ENCODE measurements at places on chromosomes 6 and 20.
A peak's percentile ranks its signal among the peaks of the same experiment; 100 is the strongest.

DNA sequence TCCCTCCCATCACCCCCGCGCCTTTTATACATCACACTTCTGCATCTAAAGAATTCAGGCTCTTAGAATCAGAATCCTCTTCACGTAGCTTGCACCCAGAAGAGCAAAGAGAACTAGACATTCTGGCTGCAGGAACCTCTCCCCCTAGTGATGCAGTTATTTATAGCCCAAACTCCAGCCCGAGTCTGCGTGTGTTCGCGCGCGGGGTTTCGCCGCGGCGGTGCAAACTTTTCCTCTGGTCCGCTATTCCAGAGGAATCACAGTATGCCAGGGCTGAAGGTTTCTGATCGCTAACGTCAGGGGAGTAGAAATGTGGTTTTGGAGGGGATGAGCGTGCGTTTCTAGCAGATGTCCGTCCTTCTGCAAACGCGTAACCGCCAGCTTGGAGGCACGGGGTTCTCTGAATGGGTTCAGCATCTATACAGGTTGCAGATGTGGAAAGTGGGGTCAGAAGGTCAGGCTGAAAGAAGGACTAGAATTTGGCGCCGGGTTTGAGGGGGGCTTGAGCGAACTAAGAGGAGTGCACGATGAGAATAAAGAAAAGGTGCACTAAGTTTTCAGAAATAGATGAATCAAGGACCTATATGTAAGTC, 1.8 kb downstream of the EPHA7 start:
- no peak for DNase-seq

DNA sequence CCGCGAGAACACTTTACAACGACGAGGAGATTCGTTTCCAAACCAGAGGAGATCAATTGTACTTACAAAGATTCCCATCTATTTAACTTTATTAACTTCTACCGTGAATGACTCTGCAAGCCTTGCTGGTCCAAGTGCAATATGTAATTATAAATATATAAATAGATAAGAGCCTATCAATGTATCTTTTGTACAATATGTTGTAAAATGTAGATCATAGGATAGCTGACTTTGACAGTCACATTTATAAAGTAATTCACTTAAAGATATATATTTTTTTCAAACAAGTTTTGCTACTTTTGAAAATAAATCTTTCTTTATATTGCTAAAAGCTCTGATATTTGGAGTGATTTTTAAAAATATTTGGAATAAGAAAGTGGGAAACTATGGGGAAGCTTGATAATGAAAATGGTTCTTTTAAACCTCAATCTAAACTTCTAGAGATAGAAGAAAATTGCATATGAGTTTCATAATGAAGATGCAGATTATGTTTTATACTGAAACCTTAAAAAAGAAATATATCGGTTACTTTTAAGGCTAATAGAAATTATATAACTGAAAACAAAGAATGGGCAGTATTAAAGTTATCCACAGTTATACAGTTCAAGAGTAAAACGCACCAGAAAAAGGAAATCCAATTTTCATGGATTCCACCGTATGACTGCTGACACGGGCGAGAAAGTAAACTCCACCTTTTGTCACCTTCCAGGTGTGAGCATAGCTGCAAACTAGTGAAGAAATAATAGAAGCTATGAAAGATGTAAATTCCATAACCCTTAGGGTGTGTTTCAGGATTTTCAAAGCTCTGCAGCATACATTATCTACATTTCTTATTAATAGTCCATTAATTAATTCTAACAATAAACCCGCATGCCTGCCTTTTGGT, 3.3 kb downstream of the TCF21 start:
- DNase-seq = no peak

- no peak for DNase-seq
Observed at GRCh38 chr20:38946836-38947235, 15.3 kb upstream of the DHX35 start.

DNA sequence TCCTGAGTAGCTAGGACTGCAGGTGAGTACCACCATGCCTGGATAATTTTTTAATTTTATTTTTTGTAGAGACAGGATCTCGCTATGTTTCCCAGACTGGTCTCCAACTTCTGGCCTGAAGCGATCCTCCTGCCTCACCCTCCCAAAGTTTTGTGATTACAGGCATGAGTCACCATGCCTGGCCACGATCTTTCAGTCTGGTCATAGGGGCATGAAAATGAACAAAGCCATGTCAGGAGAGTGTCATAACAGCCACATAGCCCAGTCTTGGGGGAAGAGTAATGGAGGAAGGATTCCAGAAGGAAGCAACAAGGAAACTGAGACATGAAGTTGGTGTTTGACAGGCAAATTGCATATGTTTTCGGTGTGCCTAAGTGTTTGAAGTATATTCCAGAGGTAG, 17.0 kb upstream of the SNX3 start:
- no peak for DNase-seq

- peak; percentile 14 for DNase-seq
Observed at GRCh38 chr20:47196091-47197081, 160.1 kb downstream of the ZMYND8 start.

DNA sequence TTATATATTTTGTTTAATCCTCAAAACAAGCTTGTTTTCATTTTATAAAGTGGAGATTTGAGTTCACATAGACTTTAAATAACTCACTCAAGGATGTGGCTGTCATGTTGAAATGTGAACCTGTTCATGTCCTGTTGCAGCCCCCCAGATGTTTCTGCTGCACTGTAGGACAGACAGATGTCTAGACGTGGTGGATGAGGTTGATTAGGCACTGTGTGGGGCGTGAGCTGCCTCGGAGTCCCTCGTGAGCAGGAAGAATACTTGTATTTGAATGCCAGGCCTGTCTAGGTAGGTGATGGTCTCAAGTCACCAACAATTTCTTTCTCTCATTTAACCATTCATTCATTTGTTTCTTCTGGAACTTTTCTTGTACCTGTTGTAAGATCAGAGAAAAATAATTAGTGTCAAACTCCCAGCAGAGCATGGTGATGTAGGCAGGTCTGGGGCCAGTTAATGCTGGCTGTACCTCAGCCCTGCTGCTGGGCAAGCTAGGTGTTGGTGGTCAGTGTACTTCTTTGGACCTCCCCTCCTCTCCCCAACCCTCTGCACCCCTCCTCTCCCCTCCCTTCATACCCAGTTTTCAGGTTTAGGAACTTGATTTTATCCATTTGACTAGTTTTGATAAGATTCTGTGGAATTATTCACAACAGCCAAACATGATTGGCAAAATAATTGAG, 34.0 kb downstream of the AFDN start:
- DNase-seq = no peak

GRCh38 chr6:19268718-19269117, 568.5 kb upstream of the ID4 start:
- DNase-seq = no peak

DNA sequence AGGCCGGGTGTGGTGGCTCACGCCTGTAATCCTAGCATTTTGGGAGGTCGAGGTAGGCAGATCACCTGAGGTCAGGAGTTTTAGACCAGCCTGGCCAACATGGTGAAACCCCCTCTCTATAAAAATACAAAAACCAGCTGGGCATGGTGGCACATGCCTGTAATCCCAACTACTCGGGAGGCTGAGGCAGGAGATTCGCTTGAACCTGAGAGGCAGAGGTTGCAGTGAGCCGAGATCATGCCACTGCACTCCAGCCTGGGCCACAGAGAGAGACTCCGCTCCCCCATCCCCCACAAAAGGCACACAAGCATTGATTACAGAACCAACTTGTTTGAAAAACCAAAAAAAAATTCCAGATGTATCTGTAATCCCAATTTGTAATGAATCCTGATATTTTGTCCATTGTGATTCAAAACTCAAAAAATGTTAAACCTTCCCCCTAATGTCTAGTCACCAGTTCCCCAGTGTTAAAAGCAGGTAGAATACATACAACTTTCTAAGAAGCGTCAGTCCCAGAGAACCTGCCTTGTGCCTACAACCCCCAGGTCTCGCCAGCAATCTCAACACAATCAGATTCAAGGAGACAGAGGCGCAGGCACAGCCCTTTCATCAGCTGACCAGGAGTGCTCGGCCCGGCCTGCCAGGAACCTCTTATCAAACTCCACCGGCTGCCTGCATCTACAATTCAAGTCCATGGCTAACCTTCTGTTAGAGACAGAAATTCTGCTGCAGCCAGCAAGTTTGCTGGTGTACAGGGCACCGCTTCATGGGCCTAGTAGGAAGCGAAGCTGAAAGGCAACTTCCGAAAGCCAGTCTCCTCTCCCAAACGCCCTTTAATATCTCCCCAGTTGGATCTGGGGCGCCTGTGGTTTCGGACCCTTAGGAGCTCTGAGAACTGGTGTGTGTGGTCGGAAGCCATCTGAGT, 2.1 kb downstream of the EZR start:
- no peak for DNase-seq

- no peak for DNase-seq
Observed at GRCh38 chr20:50545126-50545525, 34.9 kb downstream of the PTPN1 start.

DNA sequence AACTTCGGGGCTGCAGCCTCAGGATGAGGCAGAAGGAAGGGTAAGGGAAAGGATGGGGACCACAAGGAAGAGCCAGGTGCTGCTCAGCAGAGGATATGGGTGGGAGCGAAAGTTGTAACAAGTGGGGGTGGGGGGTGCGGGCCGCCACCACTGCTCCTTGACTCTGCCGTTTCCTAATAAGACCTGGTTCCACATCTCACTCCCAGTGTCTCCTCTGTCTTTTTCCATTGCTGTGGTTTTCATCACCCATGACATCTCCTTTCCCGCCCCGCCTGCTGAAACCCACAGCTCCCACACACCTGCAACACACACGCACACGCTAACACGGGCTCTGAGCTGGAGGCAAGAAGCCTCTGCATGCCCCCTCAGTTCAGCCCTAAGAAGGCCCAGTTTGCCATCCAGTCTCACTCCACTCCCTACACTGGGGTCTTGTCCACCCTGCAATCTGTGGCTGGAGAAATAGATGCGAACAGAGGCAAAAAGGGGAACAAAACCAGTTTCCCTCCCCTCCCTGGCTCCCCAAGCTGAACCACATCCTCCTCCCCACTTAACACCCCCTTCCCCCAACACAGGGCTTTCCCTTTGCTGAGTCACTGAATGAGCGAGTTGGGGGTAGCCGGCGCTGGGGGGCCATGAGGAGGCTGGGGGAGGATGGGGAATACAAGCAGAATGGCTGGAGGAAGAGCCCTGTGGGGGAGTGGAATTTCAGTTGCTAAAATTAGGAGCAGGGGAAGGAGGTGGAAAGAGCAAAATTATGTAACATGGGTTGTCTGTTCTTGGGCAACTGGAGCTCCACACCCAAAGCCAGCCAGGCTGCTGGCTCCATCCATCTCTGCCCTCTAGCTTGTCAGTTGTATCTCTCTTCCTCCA, 11.5 kb downstream of the NFKBIL1 start:
- peak; percentile 49 for DNase-seq

GRCh38 chr6:118876198-118876597, 17.8 kb upstream of the ASF1A start:
- no peak for DNase-seq

DNA sequence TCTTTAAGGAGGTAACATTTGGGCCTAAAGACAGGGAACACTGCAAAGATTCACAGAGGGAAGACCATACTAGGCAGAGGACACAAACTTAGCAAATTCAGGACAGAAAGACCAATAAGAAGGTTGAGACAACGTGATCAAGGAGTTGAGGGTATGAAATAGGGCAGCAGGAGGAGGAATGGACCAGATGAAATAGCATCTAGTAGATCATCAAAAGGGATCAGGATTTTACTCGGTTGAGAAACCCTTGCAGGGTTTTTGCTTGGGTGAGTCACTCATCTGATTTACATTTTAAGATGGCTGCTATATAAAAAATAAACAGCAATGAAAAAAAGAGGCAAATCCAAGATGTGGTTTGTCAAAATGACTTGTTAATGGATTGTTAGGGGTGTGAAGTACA, 4.7 kb downstream of the BCLAF1 start:
- DNase-seq = no peak

- DNase-seq = peak; percentile 21
Observed at GRCh38 chr6:165308926-165309731, at the start of gene C6orf118. C6orf118 (minus strand) TSS chr6:165309605; CDS start chr6:165309586, 19 bp downstream.

DNA sequence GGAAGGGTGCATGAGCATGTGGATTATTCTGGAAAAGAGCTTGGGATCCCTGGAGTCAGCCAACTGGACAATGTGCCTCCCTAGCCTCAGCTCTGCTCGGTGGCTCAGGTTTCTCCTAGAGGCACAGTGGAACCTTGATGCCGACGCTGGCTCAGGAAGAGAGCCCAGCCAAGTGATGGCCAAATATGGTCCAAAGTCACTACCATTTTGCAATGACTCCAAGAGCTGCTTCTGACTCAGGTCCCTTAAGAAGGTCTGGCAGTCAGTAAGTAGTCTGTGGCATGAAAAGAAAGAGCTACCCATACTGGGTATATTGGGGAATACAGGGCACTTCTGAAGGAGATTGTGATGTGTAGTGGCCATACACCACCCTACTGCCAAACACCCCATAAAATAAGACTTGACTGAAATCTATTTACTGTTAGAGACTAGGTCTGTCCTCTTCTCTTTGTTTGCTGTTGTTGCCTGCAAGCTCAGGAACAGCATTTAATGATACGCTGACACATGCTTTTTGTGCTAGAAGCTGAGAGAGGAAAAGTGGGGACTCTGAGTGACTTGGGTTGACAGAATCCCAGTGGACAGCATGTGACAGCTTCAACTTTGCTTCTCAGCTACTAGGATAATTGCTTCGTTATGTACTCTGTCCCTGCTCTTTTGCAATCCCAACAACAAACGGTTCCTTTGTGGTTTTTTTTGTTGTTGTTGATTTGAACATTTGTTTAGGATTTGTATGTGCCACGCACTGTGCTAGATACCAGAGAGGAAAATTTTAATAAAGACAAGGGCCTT, 30.3 kb upstream of the OGFRL1 start:
- no peak for DNase-seq

GRCh38 chr6:26241033-26241895, 123.7 kb upstream of the BTN3A2 start:
- DNase-seq = no peak

- peak; percentile 3 for DNase-seq
Observed at GRCh38 chr6:136226027-136226673, 24.0 kb downstream of the MTFR2 start.

- no peak for DNase-seq
Observed at GRCh38 chr20:41191562-41192500, 54.5 kb downstream of the PLCG1 start.

GRCh38 chr6:43665376-43665775, 20.5 kb downstream of the RSPH9 start:
- no peak for DNase-seq

- no peak for DNase-seq
Observed at GRCh38 chr6:14373648-14374437, 256.3 kb downstream of the CD83 start.

GRCh38 chr6:132742495-132742894, 15.2 kb downstream of the VNN2 start:
- no peak for DNase-seq

DNA sequence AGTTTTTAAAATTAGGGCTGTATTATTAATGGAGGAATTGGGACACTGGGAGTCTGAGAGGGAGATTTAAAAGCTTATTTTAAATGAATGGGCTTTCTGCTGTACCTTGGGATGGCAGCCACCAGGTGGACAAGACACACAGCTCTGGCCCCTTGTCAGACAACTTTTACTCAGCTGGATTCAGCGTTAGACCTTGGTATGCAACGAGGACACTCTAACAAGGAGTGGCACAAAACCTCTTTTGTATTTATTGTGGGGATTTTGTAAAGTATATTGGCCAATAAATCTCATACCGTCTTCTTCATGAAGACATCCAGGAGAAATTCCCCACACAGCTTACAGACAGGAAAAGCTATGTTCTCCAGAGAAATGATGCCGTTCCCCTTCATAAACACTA, 105.7 kb downstream of the LCA5 start:
- DNase-seq = no peak

Measured in hypothalamus (tissue), 51 donors.